Sigmoid colon (tissue), 7 donors: ENCODE measurements at places on chromosomes 11 and 22. TPM values are rescaled to one million over a fixed set of nuclear protein-coding genes. Genes with fewer than 3 reads are reported as not detected.
A peak's percentile ranks its signal among the peaks of the same experiment; 100 is the strongest.

SLC37A2 gene
- total RNA-seq: 3.4 TPM

NCAM1 gene
- 82.8 TPM for total RNA-seq

SAA4 gene
- total RNA-seq: not detected

- no peak overlapping the region for H3K4me3 ChIP-seq
- no peaks in the 10 kb centered on the region for H3K36me3 ChIP-seq
- DNase-seq: no peak
- H3K4me1 ChIP-seq: peaks cover 72% of the 10 kb centered on the region
These were observed 15.5 kb downstream of the IRAG1 start for GRCh38 chr11:10678101-10678500.

DNA sequence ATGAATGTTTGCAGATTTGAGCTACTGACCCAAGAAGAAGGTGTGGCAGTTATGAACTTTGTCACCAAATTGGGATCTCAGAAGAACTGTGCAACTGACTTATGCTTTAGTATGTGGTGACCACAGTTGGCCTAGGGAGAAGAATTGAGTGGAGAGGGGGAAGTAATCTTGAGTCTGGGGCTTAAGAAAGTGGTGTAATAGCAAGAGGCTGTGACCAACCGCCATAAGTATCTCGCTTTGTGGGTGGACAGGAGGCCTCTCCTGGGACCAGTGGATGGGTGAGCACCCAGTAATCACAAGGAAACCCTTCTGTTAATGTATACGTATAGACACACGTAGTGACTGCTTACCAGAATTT lies 12.7 kb upstream of the IL10RA start:
- no peaks in the 10 kb centered on the region for H3K36me3 ChIP-seq
- no peak overlapping the region for H3K4me3 ChIP-seq

CD3D gene
- total RNA-seq: 1.4 TPM

- H3K36me3 ChIP-seq: no peaks in the 10 kb centered on the region
- no peak overlapping the region for H3K4me3 ChIP-seq
- no peak overlapping the region for H3K27ac ChIP-seq
These were observed 13.3 kb downstream of the OR52B2 start for GRCh38 chr11:6156628-6157359.

C22orf42 gene
- not detected for total RNA-seq

- no peak overlapping the region for H3K27ac ChIP-seq
- H3K36me3 ChIP-seq: no peaks in the 10 kb centered on the region
- DNase-seq: no peak
- H3K4me3 ChIP-seq: no peak overlapping the region
- peaks cover 5% of the 10 kb centered on the region for H3K27me3 ChIP-seq
These were observed 6.2 kb downstream of the GRAP2 start for GRCh38 chr22:39907047-39907446.

DNA sequence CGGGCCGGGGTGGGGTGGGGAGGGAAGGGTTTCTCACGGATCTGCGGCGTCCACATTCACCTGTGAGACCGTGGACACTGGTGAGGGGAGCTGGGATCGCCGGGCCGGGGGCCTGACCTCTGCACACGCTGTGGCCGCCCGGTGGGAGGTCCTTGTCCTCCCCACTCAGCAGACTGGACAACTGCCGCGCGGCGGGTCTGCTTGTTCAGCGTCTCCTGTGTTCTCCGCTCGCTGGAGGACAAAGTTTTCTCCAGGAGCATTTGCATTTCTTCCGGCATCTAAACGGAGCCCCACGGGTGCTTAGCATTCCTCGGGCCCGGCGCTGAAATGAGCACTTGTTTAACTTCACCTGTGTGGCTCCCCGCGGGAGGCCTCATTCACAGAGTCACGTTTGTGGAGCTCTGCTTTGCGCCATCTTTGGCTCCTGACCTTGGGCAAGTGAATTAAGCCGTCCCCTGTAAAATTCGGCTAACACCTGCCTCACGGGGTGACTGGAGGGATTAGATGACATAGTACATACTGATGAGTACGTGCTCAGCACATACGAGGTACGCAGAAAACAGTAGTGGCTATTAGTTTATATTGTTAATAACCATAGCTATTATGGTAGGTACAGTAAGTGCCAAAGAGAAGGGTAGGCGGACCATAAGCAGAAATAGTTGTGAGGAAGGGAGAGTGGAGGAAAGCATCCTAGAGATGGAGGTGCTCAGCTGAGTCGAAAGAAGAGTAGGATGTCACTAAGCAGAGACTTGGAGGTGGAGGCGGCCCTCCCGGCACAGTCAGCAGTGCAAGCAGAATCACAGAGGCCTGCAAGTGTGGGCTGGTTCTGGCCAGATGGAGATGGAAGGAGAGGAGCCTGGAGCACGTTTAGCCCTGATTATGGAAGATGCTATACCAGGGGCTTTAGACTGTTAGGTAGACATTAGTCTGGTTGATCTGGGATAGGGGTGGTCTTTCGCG lies 885 bp downstream of the TRMU start:
- no peak for DNase-seq
- H3K4me3 ChIP-seq: peak overlapping the region; percentile 90
- H3K4me1 ChIP-seq: peaks cover 13% of the 10 kb centered on the region
- H3K27me3 ChIP-seq: no peaks in the 10 kb centered on the region
- peak overlapping the region; percentile 91 for H3K27ac ChIP-seq

MS4A4E gene
- 10.2 TPM for total RNA-seq

DNA sequence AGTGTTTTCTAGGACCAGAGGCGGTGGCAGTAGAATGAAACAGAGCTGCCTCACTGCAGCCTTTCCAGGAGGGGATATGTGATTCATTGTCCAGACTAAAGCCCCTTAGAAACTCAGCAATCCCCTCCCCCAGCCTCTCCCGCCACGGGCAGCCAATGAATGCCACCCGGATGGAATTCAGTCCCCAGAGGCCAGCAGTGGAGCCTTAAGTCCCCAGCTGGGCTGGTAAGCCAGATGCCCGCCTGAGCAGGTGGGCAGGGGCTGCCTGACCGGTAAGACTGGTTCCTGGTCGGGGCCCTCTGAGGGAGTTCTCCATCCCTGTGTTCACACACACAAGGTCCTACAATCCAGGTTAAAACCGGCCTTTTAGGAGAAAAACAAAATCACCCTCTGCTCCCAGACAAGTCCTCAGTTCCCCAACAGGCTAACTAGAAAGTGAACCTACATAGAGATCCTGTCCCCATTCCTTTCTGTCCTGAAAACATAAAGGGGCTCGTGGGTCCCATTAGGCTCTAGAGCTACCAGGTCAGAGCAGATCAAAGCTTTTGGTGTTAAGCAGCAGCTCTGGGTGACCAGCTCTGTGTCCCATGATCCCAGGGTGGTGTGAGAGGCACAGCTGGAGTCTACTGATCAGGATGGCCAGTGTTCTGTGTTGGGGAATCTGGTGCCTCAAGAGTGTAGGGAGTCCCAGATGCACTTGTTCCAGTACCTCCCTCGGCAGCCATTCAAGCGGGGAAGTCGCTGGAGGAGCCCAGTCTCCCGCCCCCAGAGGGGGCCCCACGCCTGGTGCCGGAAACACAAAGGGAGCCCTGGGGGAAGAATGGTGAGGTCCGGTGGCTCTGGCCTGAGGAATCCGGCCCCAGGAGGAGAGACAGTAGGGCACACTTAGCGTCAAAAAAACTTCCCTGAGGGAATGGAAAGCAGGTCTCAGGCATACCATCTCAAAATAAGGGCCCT lies 2.6 kb downstream of the PATZ1 start:
- peak overlapping the region; percentile 68 for H3K27ac ChIP-seq
- no peaks in the 10 kb centered on the region for H3K27me3 ChIP-seq
- H3K4me3 ChIP-seq: peak overlapping the region; percentile 79
- DNase-seq: no peak

GLYATL1 gene
- total RNA-seq: not detected

DNA sequence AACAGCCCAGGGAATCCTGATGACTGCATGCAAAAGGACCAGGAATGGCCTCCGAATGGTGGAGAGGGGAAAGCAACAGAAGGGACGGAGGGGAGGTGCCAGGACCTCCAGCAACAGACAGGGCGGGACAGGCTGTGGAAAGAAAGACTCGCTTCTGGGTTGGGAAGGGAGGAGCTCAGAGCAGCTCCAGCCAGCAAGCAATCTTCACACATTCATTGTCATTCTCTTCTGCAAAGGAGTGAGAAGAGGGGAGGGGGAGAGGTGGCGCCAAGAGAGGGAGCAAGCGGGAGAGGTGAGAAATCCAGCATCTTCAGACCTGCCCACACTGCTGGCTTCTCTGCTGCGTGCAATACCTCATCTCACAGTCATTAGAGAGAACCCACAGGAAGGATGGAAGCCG lies 509.0 kb downstream of the BUD13 start:
- no peak overlapping the region for H3K27ac ChIP-seq
- no peaks in the 10 kb centered on the region for H3K36me3 ChIP-seq
- DNase-seq: no peak
- H3K4me3 ChIP-seq: no peak overlapping the region

DNA sequence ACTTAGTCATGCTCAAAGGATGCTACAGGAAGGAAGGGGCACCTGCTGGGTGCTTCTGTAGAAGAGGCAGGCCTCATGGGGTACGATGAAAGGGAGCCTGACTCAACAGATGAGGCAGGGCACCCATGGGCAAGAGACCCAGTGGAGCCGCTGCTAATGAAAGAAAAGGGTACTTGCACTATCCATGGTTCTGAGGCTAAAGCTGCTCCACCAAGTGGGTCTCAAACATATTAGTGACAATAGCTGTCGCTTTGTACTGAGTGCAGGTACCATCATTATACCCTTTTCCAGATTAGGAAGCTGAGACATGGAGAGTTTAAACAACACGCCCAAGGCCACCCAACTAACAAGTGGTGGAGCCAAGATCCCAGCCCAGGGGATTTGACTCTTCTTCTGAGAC lies 127.5 kb upstream of the SERPIND1 start:
- no peaks in the 10 kb centered on the region for H3K36me3 ChIP-seq
- no peak for DNase-seq
- no peaks in the 10 kb centered on the region for H3K27me3 ChIP-seq
- H3K4me1 ChIP-seq: no peaks in the 10 kb centered on the region

- peak within 1 kb of the TSS; percentile 54 for H3K4me3 ChIP-seq
- no peak for DNase-seq
- peaks cover 39% of the 10 kb centered on the region for H3K27me3 ChIP-seq
- H3K27ac ChIP-seq: peak within 1 kb of the TSS; percentile 53
- H3K36me3 ChIP-seq: peaks cover 4% of the 10 kb centered on the region
These were observed at the start of gene MAPK11 for GRCh38 chr22:50269970-50270665. Gene MAPK11 (minus strand): TSS chr22:50270380. CDS start chr22:50270292, 88 bp downstream.

DNA sequence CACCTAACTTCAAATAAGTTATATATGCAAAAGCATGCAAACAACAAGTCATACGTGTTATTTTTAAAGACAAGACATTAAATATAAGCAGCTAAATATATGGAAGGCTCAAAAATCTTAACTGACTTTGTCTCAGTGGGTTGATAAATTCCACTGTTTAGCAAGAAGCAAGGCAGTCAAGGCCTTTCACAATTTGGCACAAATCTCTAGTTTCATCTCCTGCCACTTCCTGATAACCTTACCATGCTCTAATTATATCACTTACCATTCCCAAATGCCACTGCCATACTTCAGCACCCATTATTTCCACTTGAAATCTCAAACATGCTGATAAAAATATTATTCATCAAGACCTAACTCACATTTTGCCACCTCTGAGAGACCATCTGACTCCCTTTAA lies 24.8 kb downstream of the DCUN1D5 start:
- H3K4me3 ChIP-seq: no peak overlapping the region
- H3K27ac ChIP-seq: no peak overlapping the region
- no peaks in the 10 kb centered on the region for H3K4me1 ChIP-seq
- DNase-seq: no peak

TIMM10 gene
- total RNA-seq: 22.4 TPM

NFAM1 gene
- 2.4 TPM for total RNA-seq

SCGB1D2 gene
- not detected for total RNA-seq

SLC35F2 gene
- total RNA-seq: 9.3 TPM

CASP5 gene
- total RNA-seq: not detected

- no peaks in the 10 kb centered on the region for H3K27me3 ChIP-seq
- no peak for DNase-seq
- peaks cover 5% of the 10 kb centered on the region for H3K36me3 ChIP-seq
- peak overlapping the region; percentile 20 for H3K27ac ChIP-seq
These were observed 37.3 kb downstream of the OSBPL5 start for GRCh38 chr11:3127706-3128355.

USP2 gene
- 1.7 TPM for total RNA-seq

- peaks cover 35% of the 10 kb centered on the region for H3K27me3 ChIP-seq
- no peaks in the 10 kb centered on the region for H3K36me3 ChIP-seq
- H3K27ac ChIP-seq: peak within 1 kb of the TSS; percentile 67
- peaks cover 18% of the 10 kb centered on the region for H3K4me1 ChIP-seq
These were observed at the start of gene BRSK2 for GRCh38 chr11:1389932-1390568. Gene BRSK2 (plus strand): TSS chr11:1389934. CDS start chr11:1390285, 351 bp downstream.

BRSK2 gene
- 1.9 TPM for total RNA-seq

DNA sequence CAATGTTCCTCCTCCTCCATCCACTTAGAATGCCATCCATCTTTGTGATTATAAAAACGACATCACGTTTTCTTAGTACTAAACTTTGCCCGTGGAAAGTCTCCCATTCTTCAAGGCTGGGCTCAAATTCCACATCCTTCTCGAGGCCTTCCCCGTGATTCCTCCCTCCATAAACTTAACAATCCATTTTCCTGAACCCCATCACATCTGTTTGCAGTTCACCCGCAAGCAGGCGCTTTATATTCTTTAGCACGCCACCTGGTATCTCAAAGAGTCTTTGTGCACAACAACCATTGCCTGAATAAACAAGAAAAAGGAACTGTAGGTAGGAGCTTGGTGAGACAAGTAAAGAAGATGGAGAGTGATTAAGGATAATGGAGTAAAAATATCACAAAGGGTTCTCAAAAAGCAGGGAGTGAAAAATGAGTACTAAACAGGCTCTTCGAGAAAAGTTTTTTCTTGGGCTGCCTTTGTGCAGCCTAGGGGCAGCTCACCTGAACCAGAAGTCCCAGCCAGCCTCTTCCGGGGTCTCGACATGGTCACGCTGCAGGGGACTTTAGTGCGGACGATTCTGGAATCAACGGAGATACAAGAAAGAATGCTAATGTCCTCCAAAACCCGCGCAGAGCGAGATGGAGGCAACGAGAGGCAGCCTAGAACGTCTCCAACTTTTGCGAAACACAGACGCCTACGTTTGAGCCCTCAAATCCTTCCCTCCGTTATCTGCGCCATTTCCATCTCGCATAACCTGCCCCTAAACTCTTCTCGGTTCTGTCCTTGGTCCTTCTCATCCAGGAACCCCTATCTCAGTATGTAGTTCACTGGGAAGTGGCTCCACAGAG lies 585 bp downstream of the THYN1 start:
- H3K27ac ChIP-seq: peak overlapping the region; percentile 76
- peaks cover 32% of the 10 kb centered on the region for H3K36me3 ChIP-seq
- peak overlapping the region; percentile 91 for H3K4me3 ChIP-seq
